ENCODE measurements at places on chromosomes 3 and 15.

DNA sequence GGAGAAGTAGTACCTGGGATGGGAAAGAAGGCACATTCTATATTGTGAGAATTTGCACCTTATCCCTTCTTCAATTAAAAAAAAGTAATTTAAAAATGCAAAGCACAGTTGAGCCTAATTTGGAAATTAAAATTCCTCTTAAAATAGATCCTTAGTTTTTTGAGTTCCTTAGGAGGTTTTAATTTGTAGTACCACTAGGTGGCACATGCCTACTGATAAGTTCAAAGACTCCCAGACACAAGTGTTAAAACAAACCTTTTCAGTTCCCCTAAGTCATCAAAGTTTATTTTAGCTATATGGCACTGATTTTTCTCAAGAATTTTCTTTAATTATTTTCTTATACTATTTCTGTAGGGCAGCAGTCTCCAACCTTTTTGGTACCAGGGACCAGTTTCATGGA, 127.6 kb upstream of the AZI2 start:
- no peak for DNase-seq

GRCh38 chr3:98322101-98322500, 31.6 kb upstream of the OR5K4 start:
- no peak for DNase-seq

- DNase-seq: no peak
Measured at GRCh38 chr3:46062679-46063078, 35.4 kb upstream of the XCR1 start.

DNA sequence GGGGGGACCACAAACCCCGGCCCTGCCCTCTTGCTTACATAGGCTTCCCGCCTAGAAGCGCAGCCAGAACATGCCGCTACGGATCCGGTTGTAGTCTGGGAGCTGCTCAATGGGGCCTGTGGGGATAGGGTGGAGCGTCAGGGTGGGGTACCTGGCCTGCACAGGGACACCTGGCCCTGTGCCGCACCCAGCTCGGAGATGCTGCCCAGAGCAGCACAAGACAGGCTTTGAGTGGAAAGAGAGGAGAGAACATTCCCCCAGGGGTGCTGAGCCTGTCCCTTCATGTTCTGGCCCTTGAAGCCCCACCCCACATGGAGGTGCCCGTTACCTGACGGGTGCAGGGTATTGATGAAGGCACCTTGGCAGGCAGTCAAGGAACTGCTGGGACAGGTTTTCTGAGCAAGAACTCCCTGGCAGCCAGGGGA, 4.0 kb upstream of the COL7A1 start:
- DNase-seq: no peak

GRCh38 chr3:50651920-50652529, 22.7 kb upstream of the DOCK3 start:
- DNase-seq: no peak

GRCh38 chr15:69496001-69496400, 43.4 kb downstream of the RPLP1 start:
- DNase-seq: no peak

GRCh38 chr3:155079746-155080487, at the start of gene MME:
TSS of gene MME (plus strand) at chr3:155080319. CDS start at chr3:155084168, 3,849 bp downstream.
- peak; percentile 69 for DNase-seq

DNA sequence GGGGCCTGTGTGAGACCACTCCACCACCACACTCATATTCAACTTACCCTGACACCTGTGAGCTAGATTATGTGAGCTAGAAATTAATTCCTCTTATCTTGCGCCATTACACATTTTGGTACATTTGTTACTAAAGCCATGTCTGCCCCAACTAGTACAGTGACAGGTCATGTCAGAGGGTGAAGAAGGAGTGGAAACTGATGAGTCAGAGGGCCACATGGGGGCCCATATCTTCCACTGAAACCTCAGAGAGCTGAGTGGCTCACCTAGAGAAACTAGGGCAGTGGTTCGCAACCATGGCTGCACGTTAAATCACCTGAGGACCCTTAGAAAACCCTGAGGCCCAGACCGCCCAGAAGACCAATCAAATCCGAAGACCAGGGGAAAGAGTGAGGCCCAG, 15.7 kb upstream of the MEF2A start:
- DNase-seq: no peak

- no peak for DNase-seq
Measured at GRCh38 chr3:156230278-156230900, 110.0 kb downstream of the KCNAB1 start.

DNA sequence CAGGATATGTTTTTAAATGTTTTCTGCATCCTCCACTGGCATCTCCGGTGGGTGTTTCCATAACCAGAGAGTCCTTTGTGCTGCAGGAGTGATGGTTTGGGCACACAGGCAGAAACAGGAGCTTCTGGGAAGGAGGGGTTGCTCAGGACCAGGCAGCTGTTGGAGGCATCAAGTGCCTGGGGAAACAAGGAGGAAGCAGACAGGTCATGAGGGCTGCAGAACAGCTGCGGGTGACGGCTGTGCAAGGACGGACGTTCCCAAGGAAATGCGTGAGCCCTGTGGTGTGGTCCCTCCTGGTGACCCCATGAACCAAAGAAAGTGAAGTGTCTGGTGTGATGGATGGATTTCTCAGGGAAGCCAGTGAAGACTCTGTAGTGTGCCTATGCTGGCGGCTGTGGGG, 61.2 kb upstream of the TNFAIP8L3 start:
- DNase-seq: no peak

DNA sequence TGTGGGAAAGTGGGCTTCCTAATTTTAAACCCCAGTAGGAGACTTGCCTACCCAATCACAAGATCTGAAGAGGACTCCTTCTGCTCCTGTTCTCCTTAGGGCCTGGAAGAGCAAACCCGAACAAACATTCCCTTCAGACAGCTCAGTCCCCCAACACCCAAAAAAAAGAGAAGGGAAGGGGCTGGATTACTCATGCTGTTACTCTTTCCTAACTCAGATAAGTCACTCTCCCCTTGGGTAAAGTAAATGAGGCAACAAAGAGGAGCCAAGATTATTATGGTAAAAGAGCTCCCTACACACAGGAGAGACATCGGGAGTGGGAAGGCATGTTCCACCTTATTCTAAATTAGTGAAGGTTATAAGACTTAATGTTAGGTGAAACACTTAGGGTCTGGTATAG, 18.1 kb upstream of the LEKR1 start:
- no peak for DNase-seq

DNA sequence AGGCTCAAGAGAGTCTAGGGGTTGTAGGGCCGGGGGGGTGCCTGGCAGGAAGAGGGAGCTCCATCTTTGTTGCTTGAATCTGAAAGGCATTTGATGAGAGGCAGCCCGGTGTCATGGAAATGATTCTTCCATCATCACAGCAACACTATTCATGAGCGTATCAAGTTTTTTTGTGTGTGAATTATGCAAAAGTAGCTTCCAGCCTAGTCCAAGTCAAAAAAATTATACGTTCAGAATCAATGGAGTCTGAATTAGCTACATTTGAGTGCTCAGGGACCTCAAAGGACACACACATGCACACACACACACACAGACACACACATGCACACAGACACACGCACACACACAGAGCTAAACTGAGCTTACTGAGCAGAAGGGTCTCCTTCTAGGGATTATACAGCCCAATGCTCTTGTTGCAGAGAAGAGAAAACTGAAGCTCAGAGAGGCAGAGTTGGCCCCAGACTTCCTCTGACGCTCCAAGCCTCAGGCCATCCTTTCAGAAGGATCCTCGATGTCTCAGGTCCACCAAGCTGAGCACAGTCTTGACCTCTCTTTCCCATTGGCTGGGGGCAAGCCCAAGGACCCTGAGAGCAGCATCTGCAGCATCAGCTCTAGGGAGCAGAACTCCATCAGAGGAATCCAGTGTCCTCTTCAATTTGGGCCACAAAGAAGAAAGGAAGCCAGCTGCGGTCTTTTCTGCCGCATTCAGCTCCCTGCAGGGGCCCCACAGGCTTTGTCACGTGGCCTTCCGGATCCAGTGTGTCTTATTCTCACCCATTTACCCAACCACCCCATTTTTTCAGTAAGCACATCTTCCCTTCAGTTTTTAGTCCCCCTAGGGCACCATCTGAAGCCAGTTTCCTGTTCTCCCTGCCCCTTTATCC, 228.0 kb downstream of the UACA start:
- DNase-seq: no peak

DNA sequence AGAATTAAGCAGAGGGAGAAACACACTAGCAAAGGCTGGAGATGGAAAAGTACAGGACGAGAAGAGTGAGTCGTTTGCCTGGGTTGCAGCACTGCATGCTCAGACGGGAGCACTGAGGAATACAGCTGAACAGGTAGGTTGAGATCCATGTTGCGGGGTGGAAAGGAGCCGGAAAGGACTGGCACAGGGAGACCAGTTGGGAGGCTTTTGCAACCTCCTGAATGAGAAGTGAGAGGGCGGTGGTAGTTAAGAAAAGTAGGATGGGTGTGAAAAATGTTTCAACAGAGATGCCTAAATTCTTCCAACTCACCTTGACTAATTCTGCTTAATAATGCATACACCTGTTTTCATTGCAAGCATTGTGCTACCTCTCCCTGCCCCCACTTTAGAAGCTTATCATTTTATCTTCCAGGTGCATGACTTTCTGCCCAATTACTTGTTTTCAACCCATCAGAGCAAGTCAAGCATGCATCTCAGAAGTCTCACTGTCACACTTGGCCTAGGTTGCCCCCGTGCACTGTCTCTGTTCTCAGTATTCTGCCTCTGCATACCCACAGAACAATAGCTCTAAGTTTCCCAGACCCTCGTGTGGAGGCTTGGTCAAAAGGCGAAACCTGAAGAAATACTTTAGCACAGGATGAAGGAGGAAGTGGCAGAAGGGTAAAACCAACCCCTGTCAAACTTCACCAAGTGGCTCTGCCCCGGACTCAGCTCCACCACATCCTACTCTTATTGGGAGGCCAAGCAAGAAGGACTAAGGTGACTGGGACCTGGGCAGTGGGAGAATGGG, 199.3 kb upstream of the BCL6 start:
- no peak for DNase-seq

DNA sequence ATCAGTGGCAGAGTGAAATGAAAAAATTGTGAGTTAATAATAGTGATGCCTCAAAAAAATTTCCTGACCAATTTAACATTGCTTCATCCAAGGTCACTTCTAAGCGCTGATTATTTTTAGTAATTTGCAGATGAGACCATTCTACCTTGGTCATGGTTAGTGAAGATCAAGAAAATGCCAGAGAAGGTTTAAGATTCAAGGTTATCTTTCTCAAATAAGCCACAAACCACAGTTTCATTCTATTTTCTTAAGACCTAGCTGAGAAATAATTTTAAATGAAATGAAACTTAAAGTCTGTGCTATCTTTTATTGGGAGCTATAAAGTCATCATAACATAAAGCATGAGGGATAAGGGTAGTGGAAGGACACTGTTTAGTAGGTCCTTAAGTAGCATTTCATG, 353.9 kb upstream of the NAALADL2 start:
- no peak for DNase-seq

- DNase-seq: no peak
Measured at GRCh38 chr3:128133273-128133883, 9.8 kb upstream of the RUVBL1 start.

DNA sequence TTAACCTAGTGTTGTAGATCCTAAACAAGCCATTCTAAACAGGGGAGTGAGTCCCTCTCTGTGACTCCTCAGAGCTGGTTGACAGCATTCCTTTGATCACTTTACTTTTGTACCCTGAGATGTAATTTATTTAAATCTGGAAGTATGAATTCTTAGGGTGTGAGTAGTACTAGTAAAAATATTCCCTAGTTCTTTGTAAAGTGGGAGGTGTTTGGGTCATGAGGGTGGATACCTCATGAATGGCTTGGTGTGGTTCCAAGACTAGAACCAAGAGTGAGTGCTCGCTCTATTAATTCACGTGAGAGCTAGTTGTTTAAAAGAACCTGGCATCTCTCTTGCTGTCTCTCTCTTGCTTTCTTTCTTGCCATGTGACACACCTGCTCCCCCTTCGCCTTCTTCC, 223.7 kb downstream of the SQOR start:
- DNase-seq: no peak

DNA sequence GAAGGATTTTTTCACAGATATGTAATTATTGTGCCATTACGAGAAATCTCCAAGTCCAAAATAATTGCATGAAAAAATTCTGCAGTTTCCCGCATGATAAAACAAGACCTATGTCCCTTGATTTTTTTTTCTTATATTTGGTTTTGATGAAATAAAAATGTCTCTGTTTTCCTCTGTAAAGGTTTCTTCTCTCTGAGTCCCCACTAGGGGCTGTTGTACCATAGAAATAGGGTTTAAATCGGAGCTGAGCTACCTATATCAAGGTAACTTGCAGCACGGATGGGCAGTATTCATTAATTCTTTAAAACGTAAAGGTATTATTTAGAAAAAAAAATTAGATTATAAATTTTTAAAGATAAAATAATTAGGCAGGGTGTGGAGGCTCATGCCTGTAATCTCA, 66.6 kb upstream of the IGF1R start:
- no peak for DNase-seq

DNA sequence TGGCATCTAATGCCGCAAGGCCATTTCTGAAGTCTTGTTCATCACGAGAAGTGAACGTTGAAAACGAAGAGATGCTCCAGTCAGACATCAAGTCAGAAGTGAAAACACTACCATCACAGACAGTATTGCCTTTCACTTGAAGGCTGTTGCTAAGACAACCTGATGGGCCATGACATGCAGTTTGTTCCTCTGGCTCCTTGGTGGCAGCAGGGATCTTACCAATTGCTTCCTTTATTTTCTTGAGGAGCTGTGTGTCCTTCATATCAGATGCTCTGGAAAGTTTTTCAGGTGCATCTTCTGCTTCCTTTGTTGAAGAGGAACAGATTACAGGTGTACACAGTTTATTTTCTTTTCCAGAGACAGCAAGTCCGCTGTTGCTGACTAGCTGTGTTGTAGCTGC, 30.7 kb upstream of the MYLK start:
- DNase-seq: no peak

DNA sequence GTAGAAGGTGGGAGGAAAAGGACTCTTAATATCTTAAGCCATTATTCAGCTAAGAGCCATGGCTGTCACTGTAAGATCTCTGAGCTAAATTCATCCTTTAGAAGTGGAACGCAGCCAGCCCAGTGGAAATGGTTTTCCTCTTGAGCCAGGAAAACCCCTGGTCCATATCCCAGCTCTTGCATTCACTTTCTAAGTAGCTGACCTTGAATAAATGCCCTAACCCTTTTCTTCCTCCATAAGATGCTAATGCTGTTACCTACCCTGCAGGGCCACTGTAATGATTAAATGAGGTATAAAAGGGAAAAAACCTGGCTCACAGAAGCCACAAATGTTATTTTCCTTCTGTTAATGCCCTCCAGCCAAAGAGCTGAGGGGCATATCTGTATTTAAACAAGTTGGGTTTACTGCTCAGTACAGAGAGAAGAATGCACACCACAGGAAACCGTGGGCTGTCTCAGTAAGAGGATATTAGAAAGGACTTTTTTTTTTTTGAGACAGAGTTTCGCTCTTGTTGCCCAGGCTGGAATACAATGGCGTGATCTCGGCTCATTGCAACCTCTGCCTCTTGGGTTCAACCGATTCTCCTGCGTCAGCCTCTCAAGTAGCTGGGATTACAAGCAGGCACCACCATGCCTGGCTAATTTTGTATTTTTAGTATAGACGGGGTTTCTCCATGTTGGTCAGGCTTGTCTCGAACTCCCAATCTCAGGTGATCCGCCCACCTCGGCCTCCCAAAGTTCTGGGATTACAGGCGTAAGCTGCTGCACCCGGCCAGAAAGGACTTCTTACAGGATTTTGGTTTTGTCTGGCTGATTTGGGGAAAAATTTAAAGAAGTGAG, 6.8 kb downstream of the UBL7 start:
- DNase-seq: no peak

- no peak for DNase-seq
Measured at GRCh38 chr3:7546253-7546652, 685.3 kb downstream of the GRM7 start.

- DNase-seq: no peak
Measured at GRCh38 chr15:59166166-59166565, 40.5 kb upstream of the LDHAL6B start.

GRCh38 chr3:45182915-45183871, 37.0 kb upstream of the CDCP1 start:
- DNase-seq: peak; percentile 51
